ENCODE measurements at places on chromosomes 4 and X.
A peak's percentile ranks its signal among the peaks of the same experiment; 100 is the strongest.

GRCh38 chr4:113594231-113594556 lies 167.3 kb downstream of the CAMK2D start:
- no peak for DNase-seq

DNA sequence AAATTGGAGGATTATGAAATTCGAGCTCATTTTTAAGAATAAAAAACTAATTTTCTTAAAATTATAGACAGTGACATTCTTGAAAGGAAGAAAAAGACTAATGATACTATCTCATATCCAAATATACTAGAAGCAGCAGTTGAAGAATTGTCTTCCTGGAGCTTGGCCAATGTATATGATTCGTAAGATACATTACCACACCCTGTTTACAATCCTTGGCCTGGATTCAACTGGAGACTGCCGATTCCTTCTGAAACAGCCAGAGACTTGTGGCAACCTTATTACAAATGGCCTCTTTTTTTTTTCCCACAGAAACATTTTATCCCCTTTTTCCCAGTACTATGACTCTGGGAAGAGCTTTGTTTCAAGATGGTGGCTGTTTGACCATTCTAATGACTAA lies 571.2 kb upstream of the FAT1 start:
- no peak for DNase-seq

DNA sequence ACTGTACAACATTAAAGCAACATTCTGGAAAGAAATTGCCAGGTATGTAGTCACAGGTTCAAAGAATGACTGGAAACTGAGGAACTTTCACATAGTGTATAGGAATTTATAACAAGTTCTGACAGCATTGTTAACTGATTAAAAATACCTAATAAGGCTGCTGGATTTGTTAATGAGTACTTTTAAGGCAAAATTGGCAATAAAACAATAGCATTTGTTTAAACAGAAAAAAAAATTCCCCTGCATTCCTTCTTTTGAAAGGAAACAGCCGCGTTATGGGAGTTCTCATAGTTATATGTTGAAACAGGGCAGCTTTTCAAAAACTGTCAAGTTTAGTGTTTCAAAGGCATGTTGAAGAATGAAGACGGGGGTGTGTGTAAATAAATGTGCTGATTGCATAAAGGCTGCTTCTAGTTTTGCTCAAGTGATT lies 282.5 kb upstream of the FAT1 start:
- no peak for DNase-seq

DNA sequence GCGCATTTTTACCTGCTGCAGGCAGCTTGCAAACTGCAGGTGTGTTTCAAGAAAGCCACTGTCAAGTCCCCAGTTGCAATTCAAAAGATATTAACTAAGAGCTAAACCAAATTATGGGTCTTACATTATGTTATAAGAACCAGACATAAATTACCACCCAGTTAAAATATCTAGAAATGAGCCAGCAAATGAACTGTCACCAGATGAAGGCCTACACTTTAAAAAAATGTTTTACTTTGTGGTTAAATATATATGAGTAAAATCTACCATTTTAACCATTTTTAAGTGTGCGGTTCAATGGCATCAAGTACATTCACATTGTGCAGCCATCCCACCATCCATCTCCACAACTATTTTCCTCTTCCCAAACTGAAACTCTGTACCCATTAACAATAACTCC lies 32.0 kb upstream of the TMEM131L start:
- no peak for DNase-seq

- DNase-seq = no peak
These were observed 1.5 kb upstream of the PITX2 start for GRCh38 chr4:110624398-110624780.

- DNase-seq = no peak
These were observed 144.2 kb upstream of the WDR1 start for GRCh38 chr4:10260777-10261176.

DNA sequence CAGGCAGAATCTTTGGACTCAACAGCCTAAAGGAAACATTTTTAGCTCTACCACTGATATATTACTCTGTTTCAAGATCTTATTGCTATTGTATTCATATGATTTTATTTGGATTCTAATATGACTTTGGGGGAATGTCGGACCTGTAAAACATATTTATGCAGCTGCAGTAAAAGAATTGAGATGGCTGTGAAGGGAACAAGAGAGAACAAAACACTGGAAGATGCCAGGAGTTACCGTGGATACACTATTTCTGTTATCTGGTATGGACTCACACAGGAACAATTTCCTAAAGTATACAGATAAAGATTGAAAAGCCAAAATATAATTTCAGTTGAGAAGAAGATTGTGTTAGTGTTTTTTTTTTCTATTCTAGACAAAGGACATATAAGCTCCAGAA lies 113.0 kb upstream of the DCLK2 start:
- no peak for DNase-seq

GRCh38 chrX:68998716-68999115 lies 166.5 kb downstream of the PJA1 start:
- no peak for DNase-seq

GRCh38 chrX:136711147-136711546 lies 63.2 kb downstream of the CD40LG start:
- DNase-seq = peak; percentile 15

GRCh38 chrX:155880586-155881157 lies 473 bp upstream of the VAMP7 start:
- no peak for DNase-seq

- no peak for DNase-seq
These were observed at the start of gene MAGIX for GRCh38 chrX:49162620-49163019. Gene MAGIX, plus strand, starts transcription at chrX:49162758. Its CDS starts 132 bp downstream, at chrX:49162890.

DNA sequence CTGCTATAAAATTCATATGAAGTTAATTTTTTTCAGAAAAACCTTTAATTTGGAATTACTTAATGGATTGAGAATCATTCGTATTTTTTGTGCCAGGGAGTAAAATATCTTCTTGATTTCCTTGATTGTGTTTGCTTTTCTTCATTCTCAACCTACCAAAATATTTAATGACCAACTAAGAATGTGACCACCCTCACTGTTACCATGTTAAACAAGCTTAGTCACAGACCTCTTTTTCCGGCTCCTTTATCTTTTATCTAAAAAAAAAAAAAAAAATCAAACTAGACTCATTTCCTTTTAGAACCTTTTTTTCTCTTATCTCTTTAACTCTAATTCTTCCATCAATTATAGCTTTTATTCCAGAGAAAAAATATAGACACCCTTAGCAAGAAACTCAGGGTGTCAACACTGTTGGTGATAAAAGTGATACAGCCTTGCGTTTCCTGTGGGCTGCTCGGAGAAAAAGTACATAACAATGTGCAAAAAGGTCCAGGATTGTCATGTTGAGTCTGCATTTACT lies 20.6 kb upstream of the HPGDS start:
- no peak for DNase-seq

DNA sequence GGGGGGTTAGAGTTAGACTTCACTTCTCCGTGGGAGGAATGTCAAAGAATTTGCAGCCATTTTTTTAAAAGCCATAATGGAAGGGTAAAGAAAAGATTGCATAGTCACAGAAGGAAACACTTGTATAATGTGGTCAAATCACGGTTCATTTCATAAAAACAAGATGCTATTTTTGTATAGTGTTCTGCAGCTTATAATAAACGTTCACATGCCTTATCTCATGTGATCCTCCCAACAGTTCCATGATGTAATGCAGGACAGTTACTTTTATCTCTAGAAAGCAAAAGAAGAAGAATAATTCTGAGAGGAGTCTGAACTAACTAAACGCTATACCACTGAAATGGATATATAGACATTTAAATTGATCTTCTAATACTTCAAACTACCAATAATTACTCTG lies 71.3 kb upstream of the CAMK2D start:
- DNase-seq = no peak

GRCh38 chrX:16762579-16762978 lies 23.7 kb upstream of the TXLNG start:
- DNase-seq = no peak

- DNase-seq = peak; percentile 74
These were observed 44.2 kb downstream of the TBC1D14 start for GRCh38 chr4:6953751-6954380.

GRCh38 chr4:130608121-130608520 lies 1512.2 kb downstream of the C4orf33 start:
- no peak for DNase-seq

GRCh38 chrX:136816975-136817374 lies 36.2 kb upstream of the ARHGEF6 start:
- DNase-seq = no peak

DNA sequence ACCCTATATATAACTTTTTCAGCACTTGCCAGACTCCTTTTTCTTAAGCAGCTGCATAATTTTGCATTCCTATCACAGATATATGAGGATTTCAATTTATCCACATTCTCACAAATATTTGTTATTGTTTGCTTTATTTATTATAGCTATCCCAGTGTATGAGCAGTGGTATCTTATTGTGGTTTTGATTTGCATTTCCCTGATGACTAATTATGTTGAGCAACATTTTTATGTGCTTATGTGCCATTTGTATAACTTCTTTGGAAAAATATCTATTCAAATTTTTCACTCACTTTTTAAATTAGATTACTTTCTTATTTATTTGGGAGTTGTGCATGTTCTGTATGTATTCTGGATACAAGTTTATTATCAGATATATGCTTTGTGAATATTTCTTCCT lies 361.9 kb downstream of the KCTD8 start:
- no peak for DNase-seq

DNA sequence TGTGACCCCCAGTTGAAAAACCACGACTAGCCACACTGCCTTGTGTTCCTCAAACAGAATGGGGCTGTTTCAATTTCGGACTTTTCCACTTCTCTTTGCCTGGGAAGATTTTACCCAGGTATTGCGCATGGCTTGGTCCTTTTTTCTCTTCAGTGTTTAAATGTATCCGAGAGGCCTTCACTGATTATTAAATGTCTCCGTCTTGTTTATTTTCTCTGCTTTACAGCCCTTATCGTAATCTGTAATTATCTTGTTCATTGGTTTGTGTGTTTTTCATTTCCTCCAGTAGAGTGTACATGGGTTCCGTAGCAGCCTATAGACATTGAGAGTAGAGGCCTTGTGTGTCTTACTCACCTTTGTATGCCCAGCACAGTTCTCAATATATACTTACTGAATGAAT lies 2.4 kb downstream of the MOSPD2 start:
- DNase-seq = no peak

GRCh38 chrX:2954541-2954940 lies 25.4 kb upstream of the ARSD start:
- DNase-seq = no peak

DNA sequence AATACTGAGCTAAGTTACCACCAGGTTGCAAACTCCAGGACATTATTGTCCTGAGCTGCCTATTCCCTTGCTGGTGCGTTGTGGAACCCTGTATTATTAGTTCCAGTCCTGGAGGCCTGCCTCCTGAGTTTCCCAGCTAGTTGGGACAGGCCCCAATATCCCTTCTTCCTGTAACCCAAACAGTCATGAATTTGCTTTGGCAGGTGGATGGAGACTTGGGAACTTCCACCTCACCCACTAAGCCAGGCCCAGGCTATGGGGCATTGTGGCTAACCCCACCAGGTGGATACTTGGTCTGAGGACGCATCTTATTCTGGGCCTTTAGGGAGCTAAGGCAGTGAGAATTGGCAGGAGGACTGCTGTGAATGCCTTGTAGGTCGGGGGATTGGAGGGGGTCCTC lies 5.0 kb downstream of the RBM3 start:
- no peak for DNase-seq

GRCh38 chr4:163167333-163167626 lies 590 bp upstream of the NAF1 start:
- no peak for DNase-seq

- no peak for DNase-seq
These were observed 474.2 kb upstream of the GRID2 start for GRCh38 chr4:91829531-91829930.

- DNase-seq = no peak
These were observed 9.9 kb downstream of the IGSF1 start for GRCh38 chrX:131279197-131279596.

- DNase-seq = no peak
These were observed 5.7 kb upstream of the ZNF518B start for GRCh38 chr4:10462876-10463275.

- no peak for DNase-seq
These were observed 55.7 kb downstream of the MSX1 start for GRCh38 chr4:4914965-4915845.

- DNase-seq = no peak
These were observed 997.1 kb downstream of the RAB28 start for GRCh38 chr4:12487000-12487399.

DNA sequence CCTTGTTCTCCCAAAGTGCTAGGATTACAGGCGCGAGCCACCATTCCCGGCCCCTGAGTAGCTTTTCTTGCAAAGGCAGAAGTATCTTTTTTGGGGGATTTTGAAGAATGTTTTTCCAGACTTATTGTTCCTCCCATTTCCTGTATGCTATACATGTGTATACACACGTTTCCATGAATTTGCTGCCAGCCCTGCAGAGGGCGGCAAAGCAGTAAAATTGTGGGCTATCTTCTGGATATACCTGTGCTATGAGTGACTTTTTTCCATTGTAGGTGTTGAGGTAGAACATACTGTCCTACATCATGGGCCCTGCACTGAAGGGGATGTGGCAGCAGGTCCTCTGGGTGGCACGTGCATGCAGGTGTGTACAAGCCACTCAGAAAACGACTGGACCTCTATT lies 16.9 kb upstream of the MED28 start:
- DNase-seq = no peak

DNA sequence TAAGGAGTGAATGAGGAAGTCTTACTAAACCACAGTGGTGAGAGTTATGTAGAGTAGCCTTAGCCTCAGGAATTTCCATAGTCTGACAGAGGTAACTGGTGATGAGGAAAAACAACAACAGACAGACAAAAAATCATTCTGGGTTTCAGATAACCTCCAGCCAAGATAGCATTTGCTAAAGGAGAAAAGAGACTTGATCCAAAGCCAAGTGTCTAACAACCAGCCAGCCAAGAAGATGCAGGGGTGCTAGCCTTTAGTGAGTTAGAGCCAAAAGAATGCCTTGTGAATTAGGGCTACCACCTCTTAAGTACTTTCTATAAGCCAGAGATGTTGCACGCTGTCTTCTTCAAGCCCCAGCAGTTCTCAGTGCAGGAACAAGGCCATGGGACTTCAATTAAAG lies 478.0 kb upstream of the CPEB2 start:
- no peak for DNase-seq

DNA sequence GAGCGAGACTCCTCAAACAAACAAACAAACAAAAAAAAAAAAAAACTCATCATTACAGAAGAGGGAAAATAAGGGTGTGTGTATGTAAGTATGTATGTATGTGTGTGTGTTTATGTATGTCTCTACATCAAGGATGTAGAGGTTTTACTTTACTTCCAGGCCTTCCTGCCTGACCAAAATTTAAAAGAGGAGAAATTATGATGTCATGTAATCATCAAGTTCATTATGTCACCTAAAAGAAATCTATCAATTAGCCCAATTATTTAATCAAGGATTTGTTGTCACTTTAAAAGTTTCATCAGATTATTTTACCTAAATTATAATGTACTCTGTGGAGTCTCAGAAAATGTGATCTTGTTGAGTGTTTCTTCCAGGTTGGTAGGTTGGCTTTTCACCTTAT lies 21.6 kb downstream of the GUCY1A1 start:
- no peak for DNase-seq

- no peak for DNase-seq
These were observed 14.1 kb upstream of the STX18 start for GRCh38 chr4:4555916-4556315.

GRCh38 chrX:74892561-74892960 lies 32.7 kb downstream of the NEXMIF start:
- no peak for DNase-seq

- no peak for DNase-seq
These were observed 156.6 kb downstream of the GRIA3 start for GRCh38 chrX:123340696-123341095.

Data from nephron progenitor cell (in vitro differentiated cells).